ENCODE measurements at places on chromosomes 11 and 22.

- peak; percentile 67 for DNase-seq
These were observed at the start of gene BRD1 for GRCh38 chr22:49827853-49828598. Gene BRD1 (minus strand): TSS chr22:49827873. CDS start chr22:49824317, 3,556 bp downstream.

DNA sequence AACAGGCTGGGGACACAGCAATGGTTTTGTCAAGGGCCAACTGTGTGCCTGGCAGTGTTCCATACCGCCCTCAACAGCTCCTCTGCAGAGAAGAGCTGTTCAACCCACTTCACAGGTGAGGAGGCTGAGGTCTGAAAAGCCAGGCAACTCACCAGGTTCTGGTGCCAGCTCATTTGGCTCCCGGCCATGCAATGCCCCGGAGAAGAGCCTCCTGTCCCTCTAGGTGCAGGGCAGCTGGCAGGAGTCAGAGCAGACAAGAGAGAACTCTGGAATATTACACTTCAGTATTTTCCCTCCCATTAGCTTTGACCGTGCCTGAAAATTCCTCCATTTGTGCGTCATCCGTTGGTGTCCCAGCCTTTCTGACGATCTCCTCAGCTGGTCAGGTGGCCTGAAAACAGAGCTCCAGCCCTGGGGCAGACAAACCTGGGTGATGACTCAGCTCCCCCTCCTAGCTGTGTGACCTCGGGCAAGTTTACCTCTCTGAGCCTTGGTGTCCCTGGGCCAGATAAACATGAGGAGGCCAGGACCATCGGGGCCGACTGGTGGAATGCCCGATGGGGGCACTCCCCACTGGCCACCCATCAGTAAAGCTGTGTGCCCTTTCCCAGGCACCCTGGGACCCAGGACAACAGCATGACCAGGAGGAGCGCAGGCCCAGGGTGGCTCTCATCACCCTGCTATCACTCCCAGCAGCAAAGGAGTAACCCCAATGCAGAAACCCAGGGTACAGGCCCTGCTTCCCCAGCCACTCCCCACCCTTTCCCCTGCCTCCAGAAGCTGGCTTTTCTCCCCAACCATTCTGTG lies 9.6 kb upstream of the C1QTNF6 start:
- peak; percentile 92 for DNase-seq

- no peak for DNase-seq
These were observed 15.2 kb upstream of the FCHSD2 start for GRCh38 chr11:73157101-73158010.

GRCh38 chr11:114466742-114467141 lies 27.5 kb downstream of the REXO2 start:
- DNase-seq = no peak

GRCh38 chr11:70725739-70726138 lies 327.4 kb downstream of the CTTN start:
- DNase-seq = no peak

DNA sequence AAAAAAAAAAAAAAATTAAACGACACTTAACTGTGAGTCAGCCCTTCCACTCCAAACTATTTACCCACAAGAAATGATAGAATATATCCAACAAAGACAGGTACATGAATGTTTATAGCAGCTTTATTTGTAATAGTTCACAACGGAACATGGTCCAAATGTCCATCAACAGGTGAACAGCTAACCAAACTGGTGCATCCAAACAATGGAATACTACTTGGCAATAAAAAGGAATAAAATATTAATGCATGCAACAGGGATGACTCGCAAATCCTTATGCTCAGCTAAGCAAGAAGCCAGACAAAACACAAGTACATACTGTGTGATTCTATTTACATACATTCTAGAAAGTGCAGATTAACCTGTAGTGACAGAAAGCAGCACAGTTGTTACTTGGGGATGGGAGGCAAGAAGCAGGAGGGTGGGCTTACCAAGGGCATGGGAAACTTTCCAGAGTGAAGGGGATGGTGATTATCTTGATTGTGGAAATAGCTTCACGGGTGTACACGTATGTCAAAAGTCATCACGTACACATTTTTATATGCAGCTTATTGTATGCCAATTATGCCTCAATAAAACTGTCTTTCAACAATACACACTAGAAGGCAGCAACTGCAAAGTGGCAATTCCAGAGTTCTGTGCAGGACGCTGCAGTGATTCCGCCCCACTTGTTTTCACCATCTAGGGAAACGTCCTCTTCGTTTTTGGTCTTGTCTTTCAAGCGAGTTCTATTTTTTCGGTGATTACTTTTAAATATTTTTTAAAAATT lies 6.7 kb upstream of the SF1 start:
- no peak for DNase-seq

- DNase-seq = peak; percentile 36
These were observed 14.9 kb downstream of the USP47 start for GRCh38 chr11:11856638-11857037.

GRCh38 chr22:48154943-48155240 lies 1392.4 kb downstream of the TBC1D22A start:
- DNase-seq = no peak
